Fibroblast of upper back skin (primary cell): ENCODE measurements at places on chromosomes 16 and 17.

DNA sequence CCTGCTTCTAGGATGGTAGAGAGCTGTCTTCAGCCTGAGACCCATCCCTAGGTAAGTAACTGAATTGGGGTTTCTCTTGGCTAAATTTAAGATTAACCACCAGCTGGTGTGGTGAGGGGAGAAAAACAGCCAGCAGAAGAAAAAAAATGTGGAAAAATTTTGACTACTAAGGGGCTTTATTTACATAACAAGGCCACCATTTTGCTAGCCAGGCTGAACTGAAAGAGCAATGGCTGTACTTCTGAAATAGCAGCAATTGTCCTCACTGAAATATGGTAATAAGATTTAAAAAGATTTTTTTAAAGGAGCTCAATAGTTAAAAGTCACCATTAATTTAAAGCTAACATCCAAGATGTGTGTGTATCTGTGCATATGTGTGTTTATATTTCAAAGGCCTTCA, 12.4 kb upstream of the TRIM25 start:
- DNase-seq: no peak

- DNase-seq: no peak
Measured at GRCh38 chr16:71767060-71767900, 41.4 kb downstream of the AP1G1 start.

DNA sequence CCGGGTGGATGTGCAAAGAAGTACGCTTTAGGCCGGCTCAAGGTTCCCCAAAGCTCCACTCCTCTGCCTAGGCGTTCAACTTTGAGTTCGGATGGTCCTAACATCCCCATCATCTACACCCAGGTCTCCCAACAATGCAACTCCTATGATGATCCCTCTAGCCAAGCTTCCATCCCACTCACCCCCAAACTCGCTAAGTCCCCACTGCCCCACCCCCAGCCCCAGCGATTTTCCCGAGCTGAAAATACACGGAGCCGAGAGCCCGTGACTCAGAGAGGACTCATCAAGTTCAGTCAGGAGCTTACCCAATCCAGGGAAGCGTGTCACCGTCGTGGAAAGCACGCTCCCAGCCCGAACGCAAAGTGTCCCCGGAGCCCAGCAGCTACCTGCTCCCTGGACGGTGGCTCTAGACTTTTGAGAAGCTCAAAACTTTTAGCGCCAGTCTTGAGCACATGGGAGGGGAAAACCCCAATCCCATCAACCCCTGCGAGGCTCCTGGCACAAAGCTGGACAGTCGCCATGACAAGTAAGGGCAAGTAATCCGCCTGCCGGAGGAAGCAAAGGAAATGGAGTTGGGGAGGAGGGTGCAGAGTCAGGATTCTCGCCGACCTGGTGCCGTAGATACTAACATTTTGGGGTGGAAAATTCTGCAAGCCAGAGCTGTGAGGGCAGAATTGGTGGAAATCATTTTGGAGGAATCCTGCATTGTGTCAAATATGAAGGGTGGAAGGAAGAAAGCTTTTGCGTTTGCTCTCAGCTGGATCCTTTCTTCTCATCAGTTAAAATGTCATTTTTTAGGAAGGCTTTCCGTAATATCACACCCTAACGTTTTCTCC, at the start of gene TP53:
Gene TP53, minus strand, starts transcription at position 419 of the 836 bp plus-strand sequence. CDS start 10,896 bp downstream, outside the sequence.
- peak; percentile 95 for DNase-seq

GRCh38 chr16:84741340-84741830, 41.6 kb downstream of the USP10 start:
- DNase-seq: no peak

GRCh38 chr17:12549499-12550041, 116.1 kb upstream of the MYOCD start:
- peak; percentile 82 for DNase-seq

GRCh38 chr16:84175350-84176081, 11.3 kb downstream of the TAF1C start:
- DNase-seq: peak; percentile 35

DNA sequence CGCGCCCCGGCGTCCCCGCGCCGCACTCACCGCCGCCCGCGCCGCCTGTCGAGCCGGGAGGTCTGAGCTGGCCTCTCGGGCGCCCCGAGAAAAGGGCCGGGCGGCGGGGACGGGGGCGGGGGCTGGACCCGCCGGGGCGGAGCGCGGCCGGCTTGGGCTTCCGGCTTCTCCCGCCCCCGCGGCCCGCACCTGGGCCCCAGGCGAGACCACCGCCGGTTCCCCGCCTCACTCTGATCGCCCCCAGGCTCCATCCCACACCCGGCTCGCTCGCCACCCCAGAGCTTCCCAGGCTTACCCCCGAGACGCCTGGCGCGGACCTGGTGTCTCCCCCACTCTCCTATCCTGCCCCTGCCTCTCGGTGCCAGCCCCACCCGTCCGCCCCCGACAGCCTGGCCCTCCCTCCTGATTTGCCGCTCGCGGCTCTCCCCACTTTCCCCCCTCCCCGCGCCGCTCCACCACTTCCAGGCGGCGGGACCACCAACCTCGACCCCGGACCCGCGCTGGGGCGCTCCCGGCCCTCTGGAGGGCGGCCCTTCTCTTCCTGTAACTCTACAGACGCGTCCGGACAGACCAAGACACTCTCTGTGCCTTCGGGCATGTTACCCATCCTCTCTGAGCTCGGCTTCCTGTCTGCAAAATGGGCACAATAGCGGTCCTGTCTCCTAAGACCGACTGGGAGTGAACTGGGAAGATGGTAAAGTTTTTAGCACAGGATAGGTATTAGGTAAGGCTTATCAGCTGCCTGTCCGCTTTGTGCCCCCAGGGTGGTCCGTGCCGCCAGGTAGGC, at the start of gene LITAF:
Gene LITAF, minus strand, starts transcription at position 64 of the 787 bp plus-strand sequence. CDS start 30,189 bp downstream, outside the sequence.
- peak; percentile 37 for DNase-seq

DNA sequence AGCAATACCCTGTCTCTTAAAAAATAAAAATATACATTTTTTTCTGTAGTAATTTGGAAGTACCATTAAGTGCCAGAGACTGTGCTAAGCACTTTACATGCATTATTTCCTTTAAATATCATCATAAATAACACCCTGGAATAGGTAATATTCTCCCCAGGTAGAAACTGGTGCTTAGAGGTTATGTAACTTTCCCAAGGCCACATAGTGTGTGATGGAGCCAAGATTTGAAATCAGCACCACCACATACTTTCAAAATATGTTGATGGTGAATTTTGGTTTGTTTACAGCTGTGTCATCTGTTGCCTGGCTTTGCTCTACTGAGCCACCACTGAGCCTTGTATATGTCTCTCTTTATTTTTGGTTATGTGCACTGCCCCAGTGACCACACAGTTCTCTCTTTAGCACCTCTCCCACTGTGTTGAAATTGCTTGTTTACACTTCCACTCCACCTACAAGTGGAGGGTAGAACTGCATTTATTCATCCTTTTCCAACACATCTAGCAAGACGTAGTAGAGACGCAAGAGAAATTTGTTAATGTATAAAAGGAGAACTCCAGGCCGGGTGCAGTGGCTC, 19.0 kb upstream of the NBR1 start:
- DNase-seq: no peak

DNA sequence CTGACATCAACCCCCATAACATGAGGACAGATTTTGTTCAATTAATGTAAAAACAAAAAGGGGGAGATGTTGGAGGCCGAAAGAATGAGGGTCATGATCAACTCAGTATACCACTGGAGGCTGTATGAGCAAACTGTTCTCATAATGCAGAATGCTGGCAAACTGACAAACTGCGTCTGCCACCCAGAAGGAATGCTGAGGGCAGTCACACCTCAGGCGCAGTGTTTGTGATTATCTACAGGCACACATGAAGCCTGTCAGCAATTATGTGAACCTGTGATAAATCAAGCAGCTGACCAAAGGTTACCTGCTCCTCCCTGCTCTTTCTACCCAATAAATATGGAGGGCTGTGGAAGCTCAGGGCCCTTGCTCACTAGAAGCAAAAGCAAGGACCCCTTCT, 27.3 kb downstream of the CD300LG start:
- DNase-seq: no peak

DNA sequence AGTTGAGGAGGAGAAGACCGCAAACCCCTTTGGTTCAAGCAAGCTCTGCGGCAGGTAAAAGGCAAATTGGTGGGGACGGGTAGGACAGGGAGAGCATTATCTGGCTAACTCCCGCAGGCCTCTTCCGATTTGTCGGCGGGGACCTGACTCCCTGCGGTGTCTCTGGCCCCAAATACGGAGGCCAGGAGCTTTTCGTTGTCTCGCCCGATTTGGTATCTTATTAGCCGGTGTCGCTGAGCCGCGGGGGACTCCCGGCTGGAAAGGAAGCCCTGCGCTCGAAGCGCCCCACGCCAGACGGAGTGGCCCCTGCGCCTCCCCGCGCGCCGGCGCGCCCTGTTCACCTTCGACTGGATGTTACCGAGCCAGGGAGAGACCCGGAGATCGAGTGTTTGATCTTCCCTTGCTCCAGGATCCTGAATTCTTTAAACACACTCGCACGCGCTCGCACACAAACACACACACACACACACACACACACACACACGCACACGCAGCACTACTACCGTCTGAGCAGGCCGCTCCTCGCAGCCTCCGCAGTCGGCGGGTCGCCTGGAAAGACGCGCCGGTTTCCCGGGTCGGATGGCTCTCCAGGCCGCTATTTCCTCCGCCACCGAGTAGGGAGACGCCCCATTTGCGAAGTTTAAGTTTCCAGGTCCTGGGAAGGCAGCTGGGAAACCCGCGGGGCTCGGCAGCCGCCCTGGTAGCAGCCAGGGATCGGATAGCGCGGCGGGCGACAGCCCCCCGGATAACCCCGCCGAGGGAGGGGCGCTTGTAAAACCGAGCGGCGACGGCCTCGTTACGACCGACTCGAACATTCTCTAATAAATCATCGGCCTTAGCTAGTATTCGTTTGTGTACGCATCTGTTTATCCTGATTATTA, 3.3 kb downstream of the PRAC1 start:
- DNase-seq: no peak

- DNase-seq: peak; percentile 74
Measured at GRCh38 chr17:4152471-4152870, 9.5 kb downstream of the CYB5D2 start.

GRCh38 chr17:43356999-43357398, 41.8 kb upstream of the ARL4D start:
- peak; percentile 89 for DNase-seq

- no peak for DNase-seq
Measured at GRCh38 chr16:53680756-53681155, 22.9 kb downstream of the RPGRIP1L start.

GRCh38 chr16:65126845-65127624, 5.2 kb upstream of the CDH11 start:
- DNase-seq: no peak

DNA sequence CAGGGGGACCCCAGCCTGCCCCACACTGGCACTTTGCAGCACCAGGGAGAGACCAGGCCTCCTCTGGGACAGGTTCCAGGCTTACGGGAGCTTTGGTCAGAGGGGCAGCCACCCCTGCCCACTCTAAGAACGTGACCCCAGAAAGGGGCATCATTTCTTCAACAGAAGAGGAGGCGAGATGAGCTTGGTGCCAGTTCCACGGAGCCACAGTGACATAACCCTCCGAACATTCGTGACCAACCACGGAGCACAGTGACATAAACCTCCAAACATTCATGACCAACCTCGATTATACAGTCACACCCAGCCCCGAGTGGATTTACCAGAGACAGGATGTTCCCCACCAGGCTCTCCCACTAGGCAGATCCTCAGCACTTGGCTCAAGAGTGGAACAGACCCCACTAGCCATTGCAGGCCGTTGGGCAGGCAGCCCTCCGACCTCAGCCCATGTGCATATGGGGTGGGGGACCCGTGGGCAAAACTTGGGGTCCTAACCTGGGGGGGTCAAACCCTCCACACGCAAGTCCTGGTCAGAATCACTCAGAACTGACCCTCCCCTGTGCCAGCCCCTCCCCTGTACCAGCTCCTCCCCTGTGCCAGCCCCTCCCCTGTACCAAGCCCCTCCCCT, 112.9 kb downstream of the METRNL start:
- no peak for DNase-seq

DNA sequence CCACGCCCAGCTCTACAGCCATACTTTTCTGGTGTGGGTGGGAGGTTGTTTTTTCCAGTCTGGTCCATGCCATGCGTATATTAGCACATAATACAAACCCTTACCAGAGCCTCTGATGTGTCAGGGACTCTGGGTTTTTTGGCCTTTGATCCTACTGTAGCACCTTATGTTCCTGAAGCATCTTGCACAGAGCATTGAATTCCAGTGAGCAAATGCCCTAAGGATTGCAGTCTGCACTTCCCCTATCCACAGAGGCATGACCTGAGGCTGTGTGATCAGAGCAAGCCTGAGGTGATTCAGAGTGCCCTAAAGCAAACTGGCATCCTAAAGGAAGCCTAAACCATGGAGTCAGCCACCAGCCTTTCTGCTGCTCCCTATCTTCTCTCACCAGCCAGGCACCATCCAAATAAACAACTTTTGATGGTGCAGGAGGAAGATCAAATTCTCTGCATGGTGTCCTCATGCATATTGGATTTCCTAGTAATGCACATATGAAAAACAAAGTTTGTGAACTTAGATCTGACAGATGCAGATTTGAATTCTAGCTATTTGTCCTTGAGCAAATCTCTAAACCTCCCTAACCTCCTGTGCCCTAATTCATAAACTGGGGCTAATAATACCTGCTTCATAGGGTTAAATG, 41.2 kb upstream of the HAS3 start:
- no peak for DNase-seq

DNA sequence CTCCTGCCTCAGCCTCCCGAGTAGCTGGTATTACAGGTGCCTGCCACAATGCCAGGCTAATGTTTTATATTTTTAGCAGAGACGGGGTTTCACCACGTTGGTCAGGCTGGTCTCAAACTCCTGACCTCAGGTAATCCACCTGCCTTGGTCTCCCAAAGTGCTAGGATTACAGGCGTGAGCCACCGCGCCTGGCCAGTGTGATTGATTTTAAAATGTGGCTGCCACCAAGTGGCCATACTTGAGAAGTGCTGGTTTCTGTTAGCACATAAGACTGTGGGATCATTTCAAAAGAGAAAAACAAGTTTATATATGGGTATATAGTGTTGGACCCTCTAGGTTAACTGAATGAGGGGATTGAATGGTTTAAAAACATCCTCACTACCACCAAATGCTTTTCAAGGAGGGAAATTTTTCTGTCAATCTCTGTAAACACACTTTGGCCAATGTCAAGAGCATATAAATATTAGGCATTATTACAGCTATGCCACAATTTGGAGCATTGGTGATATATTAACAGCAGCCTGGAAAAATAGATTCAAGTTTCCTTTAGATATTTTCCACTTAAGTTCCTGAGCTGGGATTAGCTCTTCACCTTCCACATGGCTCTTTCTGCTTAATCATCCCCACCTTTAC, 13.5 kb upstream of the DHRS13 start:
- peak; percentile 36 for DNase-seq

DNA sequence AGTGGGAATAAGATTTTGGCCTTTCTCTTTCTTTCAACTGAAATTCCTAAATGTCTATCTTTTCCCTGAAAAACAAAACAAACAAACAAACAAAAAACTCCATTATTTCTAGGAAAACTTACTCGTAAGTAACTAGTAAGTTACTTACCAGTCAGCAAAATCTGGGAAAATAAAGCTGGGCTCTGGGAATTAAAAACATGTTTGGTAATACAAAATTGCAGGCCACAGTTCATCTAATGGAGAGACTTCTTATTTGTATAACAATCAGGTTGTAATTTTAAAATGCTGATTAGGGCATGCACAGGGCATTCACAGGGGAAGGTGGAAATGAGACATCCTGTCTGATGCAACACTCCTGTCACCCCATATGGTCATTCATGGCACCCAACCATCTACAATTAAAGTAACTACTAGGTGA, 3.8 kb upstream of the WIPI1 start:
- DNase-seq: no peak
